NCI-H345 (cell line): ENCODE measurements at places on chromosomes 6 and 20.

- DNase-seq = no peak
Observed at GRCh38 chr20:51379601-51380341, 162.7 kb downstream of the NFATC2 start.

DNA sequence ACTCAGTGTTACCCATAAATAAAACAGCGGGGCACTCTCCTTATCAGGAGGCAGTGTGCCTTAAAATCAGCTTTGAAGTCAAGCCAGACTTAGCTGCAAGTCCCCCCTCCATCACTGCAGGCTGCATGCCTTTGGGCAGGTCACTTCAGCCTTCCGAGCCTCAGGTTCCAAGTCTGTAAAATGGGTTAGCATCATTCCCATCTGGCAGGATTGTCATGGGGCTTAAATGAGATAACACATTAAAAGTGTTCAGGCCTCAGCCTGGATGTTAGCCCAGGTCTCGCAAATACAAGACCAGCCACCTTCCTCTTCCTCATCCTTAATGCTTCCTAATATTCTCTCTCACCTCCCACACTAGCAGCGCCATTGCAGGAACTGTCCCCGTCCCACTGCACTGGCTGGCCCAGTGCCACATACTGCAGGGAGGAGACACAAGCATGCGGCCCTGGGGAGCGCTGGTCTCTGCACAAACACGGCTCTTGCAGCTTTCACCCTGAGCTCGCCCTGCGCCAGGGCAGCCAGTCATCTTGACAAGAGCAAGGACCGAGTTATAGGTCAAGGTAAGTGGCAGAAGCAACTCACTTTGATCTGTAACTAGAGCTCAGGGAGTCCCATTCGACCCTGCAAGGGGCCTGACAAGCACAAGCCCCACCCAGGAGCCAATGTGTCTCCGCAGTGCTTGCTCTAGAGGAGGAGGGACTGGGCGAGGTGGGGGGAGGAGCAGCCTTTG is 564.6 kb upstream of the AGPAT4 start:
- no peak for DNase-seq

- no peak for DNase-seq
Observed at GRCh38 chr6:39388606-39389483, 66.3 kb upstream of the KCNK16 start.

GRCh38 chr6:137493218-137494038 is 766 bp downstream of the OLIG3 start:
- DNase-seq = no peak

- no peak for DNase-seq
Observed at GRCh38 chr6:4371207-4371921, 236.0 kb upstream of the ECI2 start.

GRCh38 chr6:44399991-44400390 is 12.5 kb downstream of the CDC5L start:
- no peak for DNase-seq

- no peak for DNase-seq
Observed at GRCh38 chr20:32034581-32035425, 17.2 kb upstream of the HCK start.

DNA sequence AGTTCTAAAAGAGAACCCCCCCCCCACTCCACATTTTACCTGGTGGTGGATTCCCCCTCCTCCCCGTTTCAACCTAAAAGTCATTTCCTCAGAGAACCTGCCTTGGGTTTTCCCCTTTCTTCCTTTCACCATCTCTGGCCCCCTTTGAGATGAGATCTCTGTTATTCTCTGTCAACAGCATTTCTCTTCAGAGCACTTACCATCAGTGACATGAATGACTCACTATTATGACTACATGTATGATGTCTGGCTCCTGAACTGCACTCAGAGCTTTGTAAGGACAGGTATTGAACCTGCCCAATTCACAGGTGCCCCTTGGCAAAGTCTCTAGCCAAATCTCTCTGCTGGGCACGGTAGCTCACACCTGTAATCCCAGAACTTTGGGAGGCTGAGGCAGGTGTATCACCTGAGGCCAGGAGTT is 61.4 kb upstream of the JARID2 start:
- no peak for DNase-seq
